Kidney epithelial cell (primary cell): ENCODE measurements at places on chromosomes 1 and 21.

- DNase-seq: no peak
These were observed 175.8 kb downstream of the ADGRL2 start for GRCh38 chr1:81976539-81976938.

DNA sequence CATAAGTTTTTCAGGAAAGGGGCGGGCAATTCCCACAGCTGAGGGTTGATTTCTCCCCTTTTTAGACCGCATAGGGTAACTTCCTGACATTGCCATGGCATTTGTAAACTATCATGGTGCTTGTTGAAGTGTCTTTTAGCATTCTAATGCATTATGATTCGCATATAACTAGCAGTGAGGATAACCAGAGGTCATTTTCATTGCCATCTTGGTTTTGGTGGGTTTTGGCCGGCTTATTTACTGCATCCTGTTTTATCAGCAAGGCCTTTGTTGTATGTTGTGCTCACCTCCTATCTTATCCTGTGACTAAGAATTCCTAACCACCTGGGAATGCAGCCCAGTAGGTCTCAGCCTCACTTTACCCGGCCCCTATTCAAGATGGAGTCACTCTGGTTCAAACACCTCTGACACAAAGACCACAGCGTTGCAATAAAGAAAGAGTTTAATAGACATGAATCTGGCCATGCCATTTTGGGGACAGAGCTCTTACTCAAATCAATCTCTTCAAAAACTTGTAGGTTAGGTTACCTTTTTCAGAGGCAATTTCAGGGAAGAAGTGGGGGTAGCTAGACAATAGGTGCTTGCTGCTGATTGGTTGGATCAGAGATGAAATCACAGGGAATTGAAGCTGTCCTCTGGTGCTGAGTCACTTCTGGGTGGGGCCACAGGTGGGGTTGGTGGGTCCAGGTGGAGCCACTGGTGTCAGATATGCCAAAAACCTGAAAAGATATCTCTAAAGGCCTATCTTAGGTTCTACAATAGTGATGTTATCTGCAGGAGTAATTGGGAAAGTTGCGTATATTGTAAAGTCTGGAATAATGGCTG is 23.3 kb downstream of the TBX19 start:
- DNase-seq: no peak

DNA sequence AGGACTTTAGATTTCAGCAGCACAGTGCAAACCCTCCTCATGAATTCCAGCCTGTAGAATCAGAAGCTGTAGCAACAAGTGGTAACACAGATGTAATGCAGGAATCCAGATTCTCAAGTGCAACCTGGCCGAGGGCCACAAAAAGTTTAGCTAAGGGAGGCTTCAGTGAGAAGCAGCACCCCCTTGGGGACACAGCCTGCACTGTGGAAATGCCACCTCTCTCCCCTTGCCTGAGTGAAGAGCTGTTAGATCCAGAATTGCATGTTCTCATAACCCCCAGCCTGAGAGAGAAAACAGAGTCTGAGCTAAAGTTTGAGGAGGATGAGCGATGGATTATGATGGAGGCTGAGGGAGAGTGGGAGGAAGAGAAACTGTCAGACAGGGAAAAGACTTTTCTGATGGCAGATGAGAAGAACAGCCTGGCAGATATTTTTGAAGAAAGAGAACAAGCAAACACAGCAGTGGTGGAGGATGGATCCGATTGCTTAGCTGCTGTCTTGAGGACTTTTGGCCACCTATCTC is 80.5 kb upstream of the BMP8A start:
- peak; percentile 67 for DNase-seq

DNA sequence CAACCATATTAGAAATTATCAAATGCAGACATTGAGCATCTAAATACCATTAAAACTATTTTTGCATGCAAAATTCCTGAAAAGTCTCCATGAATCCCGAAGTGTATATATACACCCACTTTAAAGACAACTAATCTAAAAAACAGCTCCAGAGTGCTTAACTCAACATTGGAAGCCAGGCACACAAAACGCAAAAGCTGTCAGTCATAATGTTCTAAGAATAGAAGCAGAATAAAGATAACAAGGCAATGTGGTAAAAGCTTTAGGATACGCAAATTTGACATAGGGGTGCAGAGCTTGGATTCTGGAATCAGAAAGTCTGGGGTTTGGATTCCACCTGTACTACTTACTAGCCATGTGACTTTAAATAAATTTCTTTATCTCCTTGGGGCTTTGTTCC is 62.5 kb downstream of the SMYD3 start:
- no peak for DNase-seq

- DNase-seq: no peak
These were observed 95.6 kb downstream of the TGFBR3 start for GRCh38 chr1:91790392-91790791.

- DNase-seq: no peak
These were observed 104.7 kb downstream of the RIPK4 start for GRCh38 chr21:41662161-41662560.

GRCh38 chr1:240174734-240175133 is 83.1 kb downstream of the FMN2 start:
- DNase-seq: no peak

DNA sequence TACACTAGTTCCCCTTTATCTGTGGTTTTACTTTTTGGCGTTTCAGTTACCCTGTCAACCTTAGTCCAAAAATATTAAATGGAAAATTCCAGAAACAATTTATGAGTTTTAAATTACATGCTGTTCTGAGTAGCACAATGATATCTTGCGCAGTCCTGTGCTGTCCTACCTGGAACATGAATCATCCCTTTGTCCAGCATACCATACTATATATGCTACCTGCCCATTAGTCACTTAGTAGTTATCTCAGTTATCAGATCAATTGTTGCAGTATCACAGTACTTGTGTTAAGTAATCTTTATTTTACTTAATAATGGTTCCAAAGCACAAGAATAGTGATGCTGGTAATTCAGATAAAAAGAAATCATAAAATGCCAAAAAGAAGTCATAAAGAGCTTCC is 52.7 kb downstream of the AGBL4 start:
- DNase-seq: no peak

DNA sequence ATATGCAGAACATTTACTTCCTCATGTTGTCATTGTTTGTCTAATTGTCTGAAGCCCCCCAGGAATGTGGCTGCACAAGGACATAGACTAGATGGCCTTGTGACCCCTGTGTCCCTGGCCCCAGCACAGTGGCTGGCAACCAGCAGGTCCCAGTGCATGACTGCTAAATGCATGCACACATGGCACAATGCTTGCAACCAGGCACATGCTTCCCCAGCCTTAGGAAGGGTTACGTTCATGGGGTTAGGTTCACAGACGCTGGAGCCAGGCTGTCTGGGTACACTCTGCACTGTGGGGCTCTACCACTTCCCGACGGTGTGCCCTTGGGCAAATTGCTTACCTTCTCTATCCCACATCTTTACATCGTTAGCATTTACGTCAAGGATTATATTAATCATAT is 21.2 kb upstream of the CLIC6 start:
- no peak for DNase-seq

DNA sequence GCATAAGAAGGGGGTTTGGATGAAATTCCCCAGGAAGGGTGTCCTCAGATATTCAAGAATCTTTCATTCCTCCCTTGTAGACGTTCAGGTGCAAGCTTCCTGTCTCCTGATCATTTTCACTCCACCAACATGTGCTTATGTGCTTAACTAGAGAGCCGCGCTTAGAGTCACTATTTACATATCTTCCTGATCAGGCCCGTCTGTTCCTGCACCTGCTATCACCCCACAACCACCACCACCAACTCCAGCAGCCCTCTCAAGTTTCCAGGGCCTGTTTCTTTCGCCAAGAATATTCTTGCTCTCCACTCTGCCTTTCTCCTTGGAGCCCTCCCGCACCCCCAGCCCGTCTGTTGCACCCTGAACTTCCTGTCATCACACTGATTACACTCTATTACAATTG is 113.4 kb downstream of the SPSB1 start:
- no peak for DNase-seq

DNA sequence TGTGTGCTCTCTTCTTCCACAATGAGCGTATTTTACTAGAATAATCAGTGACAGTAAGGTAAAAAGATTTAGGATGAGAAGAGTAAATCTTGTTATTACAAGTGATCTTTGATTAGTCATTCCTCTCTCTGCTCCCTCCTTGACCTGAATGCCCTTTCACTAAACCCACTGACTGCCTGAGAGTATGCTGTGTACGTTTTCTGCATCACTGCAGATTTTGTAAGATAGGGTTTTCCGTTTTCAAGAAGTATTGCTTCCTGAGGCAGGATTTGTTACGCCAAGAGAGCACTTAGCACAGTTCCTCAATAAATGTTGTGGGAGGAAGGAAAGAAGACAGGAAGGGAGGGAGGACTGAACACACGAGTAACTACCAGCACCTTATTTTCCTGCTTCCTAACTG is 7.7 kb upstream of the LAMB3 start:
- no peak for DNase-seq

DNA sequence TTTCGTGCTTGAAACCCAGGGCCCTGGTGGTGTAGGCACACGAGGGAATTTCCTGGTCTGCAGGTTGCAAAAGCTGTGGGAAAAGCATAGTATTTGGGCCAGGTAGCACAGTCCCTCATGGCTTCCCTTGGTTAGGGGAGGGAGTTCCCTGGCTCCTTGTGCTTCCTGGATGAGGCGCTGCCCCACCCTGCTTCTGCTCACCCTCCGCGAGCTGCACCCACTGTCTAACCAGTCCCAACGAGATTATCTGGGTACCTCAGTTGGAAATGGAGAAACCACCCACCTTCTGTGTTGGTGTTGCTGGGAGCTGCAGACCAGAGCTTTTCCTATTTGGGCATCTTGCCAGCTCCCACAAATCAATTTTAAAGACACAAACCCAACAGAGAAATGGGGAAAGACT is 183.0 kb downstream of the PHTF1 start:
- no peak for DNase-seq

GRCh38 chr1:115544131-115544530 is 97.6 kb upstream of the VANGL1 start:
- DNase-seq: no peak
